ENCODE measurements at places on chromosomes 12 and 14. TPM values are rescaled to one million over a fixed set of nuclear protein-coding genes. Genes with fewer than 3 reads are reported as not detected.

DNA sequence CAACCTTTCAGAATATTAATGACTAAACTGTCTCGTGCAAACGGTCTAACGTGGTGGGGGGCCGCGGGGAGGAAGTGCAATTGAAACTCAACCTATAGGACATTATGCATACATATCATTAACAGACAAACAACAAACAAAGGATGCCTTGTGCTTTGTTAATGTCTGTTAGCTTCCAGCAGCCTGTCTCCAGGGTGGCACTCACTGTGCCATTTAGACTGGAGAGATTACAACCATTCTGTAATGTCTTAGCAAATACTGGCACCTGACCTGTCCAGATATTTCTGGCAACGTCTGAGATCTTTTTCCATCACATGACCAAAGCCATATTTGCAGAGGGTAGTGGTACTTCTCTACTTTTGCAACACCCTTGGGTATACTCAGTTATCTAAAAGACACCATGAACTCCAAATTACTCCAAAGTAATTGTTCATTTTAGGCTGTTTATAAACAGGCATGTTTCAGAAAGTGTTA lies 11.6 kb downstream of the BHLHE41 start:
- H3K36me3 ChIP-seq: no peaks in the 10 kb centered on the region
- no peak overlapping the region for H3K4me3 ChIP-seq
- no peak for DNase-seq
- no peak overlapping the region for H3K27ac ChIP-seq
- H3K27me3 ChIP-seq: peaks cover 7% of the 10 kb centered on the region

- no peak overlapping the region for H3K4me3 ChIP-seq
- DNase-seq: no peak
- H3K27me3 ChIP-seq: no peaks in the 10 kb centered on the region
- H3K36me3 ChIP-seq: no peaks in the 10 kb centered on the region
- no peaks in the 10 kb centered on the region for H3K4me1 ChIP-seq
- no peak overlapping the region for H3K27ac ChIP-seq
These were observed 53.6 kb downstream of the AKAP6 start for GRCh38 chr14:32382704-32383103.

NUMB gene
- total RNA-seq: 47.3 TPM

GRCh38 chr12:39441189-39441962 lies 1.5 kb downstream of the KIF21A start:
- no peak for DNase-seq
- peaks cover 13% of the 10 kb centered on the region for H3K4me1 ChIP-seq
- H3K27ac ChIP-seq: no peak overlapping the region
- no peaks in the 10 kb centered on the region for H3K27me3 ChIP-seq
- no peaks in the 10 kb centered on the region for H3K36me3 ChIP-seq

DNA sequence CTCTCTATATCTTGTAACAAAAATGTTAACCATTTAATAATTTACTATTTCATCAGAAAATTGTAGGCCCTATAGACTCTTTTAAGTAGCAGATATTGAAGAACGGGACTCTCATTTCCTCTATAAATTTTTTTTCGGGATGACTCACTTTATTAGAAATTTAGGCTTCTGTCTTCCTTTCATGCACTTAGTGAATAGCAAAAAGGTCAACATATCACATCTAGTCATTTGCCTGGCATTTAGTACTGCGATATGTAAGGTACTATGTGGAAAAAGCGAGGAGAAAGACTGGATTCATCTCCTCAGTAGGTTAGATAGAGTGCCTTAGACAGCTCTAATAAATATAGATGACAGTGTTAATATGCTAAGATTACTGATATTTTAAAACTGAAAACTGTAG lies 166.3 kb upstream of the PTPRQ start:
- H3K4me3 ChIP-seq: no peak overlapping the region
- no peaks in the 10 kb centered on the region for H3K36me3 ChIP-seq
- no peak for DNase-seq
- H3K27me3 ChIP-seq: no peaks in the 10 kb centered on the region
- no peak overlapping the region for H3K27ac ChIP-seq

- no peaks in the 10 kb centered on the region for H3K36me3 ChIP-seq
- no peak overlapping the region for H3K4me3 ChIP-seq
- no peak for DNase-seq
- H3K4me1 ChIP-seq: peaks cover 7% of the 10 kb centered on the region
These were observed 113.2 kb downstream of the RAD51B start for GRCh38 chr14:67932708-67933246.

DNA sequence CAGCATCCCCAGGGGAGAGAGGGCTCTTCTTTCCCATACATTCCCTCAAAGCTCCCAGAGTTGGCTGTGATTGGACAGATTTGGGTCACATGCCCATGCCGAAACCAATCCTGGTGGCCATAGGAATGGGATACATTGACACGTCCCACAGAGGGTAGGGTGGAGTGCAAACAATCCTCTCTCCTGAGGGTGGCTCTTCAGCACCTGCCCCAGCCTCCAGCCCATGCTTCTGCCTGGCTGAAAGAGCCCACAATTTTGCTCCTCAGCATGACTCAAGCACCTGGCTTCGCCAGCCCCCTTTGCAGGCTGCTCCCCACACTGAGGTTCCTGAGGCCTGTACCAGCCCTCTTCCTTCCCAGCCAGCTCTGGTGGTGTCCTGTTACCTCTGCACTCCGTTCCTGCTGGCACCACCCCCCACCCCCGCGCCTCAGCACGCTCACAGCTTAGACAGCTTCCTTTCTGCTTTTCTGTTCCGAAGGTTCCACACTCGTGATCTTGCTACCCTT lies 71.7 kb downstream of the CCDC92 start:
- no peak overlapping the region for H3K4me3 ChIP-seq
- no peaks in the 10 kb centered on the region for H3K36me3 ChIP-seq
- no peaks in the 10 kb centered on the region for H3K27me3 ChIP-seq
- DNase-seq: no peak
- no peak overlapping the region for H3K27ac ChIP-seq

DNA sequence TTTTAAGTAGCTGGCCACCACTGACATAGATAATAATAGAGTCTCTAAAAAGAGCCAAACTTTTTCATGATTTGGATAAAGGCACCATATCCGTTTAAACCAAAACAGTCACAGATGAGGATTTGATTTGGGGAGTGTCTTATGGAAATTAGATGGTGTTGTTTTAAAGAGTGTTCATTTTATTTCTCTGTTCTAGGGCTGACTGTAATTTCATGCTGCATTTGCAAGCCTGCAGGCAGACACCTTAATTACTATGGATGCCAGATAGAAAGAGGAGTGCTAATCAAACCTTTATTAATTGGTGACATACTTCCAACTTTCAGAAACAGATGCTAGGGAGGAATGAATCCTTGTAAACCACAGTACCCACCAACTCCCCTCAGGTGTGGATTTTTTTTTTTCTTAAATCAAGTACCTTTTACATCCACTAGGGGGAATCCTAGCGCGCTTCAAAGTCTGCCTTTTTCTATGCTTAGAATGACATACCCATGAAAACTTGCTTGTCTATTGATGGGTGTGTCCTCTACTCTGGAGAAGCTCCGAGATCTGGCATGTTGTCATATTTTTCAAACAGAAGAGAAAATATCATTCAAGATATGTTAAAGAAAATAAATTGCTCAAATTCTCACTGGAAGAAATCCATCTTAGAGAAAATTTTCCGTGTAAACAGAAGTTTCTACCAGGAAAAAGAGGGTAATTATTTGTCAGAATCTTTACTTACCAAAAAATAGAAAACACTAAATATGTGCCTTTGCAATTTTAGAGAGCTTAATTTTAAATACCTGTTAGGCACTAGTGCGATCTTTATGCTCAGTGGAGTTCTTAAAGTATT lies 14.2 kb upstream of the PLXNC1 start:
- peaks cover 3% of the 10 kb centered on the region for H3K4me1 ChIP-seq
- no peaks in the 10 kb centered on the region for H3K27me3 ChIP-seq
- H3K4me3 ChIP-seq: no peak overlapping the region
- no peak overlapping the region for H3K27ac ChIP-seq

CCDC177 gene
- total RNA-seq: not detected

DNA sequence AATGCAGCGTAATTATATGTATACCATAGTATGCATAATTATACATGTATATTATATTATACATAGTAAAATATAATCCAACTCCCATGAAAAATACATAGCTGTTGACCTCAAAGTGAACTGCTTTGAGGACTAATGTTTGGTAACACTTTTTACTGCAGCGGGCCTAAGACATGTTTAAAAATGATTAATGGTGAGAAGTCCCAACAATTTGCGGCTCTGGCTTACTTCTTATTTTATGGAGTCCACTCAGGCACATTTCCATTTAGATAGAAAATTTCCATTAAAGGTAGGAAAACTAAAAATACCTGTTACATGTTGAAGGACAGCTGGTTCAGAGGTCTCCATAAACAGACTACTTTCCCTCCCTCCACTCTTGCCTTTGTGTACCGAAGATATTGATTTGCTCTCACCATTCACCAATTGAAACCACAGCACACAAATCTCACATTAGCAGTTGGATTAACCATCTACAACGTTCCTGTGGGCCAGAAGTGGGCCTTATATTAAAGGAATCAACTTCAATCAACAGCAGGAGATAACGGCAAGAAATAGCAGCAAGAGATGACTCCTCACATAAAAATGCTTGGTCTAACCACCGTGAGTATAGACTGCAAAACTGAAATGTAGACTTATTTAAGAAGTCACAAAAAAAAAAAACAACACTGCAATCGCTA lies 14.1 kb upstream of the NT5DC3 start:
- no peak overlapping the region for H3K27ac ChIP-seq
- no peak for DNase-seq
- no peaks in the 10 kb centered on the region for H3K4me1 ChIP-seq
- no peak overlapping the region for H3K4me3 ChIP-seq
- H3K27me3 ChIP-seq: no peaks in the 10 kb centered on the region
- H3K36me3 ChIP-seq: no peaks in the 10 kb centered on the region

- H3K4me3 ChIP-seq: no peak overlapping the region
- no peaks in the 10 kb centered on the region for H3K36me3 ChIP-seq
- DNase-seq: no peak
- no peak overlapping the region for H3K27ac ChIP-seq
- H3K27me3 ChIP-seq: no peaks in the 10 kb centered on the region
- H3K4me1 ChIP-seq: no peaks in the 10 kb centered on the region
These were observed 354.4 kb downstream of the NAV3 start for GRCh38 chr12:78185109-78185508.

WNT5B gene
- not detected for total RNA-seq

- no peaks in the 10 kb centered on the region for H3K4me1 ChIP-seq
- H3K27me3 ChIP-seq: no peaks in the 10 kb centered on the region
These were observed 107.2 kb downstream of the ZFC3H1 start for GRCh38 chr12:71556448-71556847.

- no peaks in the 10 kb centered on the region for H3K27me3 ChIP-seq
- H3K27ac ChIP-seq: no peak overlapping the region
- H3K4me1 ChIP-seq: no peaks in the 10 kb centered on the region
- H3K36me3 ChIP-seq: peaks cover 22% of the 10 kb centered on the region
- no peak overlapping the region for H3K4me3 ChIP-seq
These were observed 93.6 kb upstream of the FERMT2 start for GRCh38 chr14:53044486-53044885.

FICD gene
- 12.3 TPM for total RNA-seq

DNA sequence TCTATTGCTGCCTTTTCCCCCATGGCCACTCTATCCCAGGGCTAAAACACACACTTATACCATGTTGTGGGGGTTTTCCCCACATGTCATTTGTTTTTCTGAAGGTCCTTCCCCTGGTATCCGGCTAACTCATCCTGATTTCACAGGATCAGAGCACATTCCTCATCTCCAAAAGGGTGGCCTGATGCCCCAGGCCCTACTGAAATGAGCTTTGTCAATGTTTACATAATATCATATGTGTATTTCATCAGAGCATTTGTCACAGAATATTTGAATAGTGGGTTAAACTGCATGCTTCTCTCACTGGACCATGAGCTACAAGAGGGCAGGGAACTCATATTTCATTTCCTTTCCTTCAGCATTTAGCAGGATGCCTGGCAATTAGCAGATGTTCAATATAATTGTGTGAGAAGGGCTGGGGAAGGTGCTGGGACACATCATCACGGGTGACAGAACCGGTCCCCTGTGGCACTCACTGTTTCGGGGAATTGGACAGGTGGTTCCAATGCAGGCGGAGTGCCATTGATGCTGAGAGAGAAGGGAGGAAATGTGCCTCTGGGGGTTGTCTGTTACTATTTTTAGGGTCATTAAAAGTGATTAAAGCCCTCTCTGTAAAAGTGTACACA lies 26.8 kb downstream of the EMP1 start:
- no peak overlapping the region for H3K27ac ChIP-seq
- H3K36me3 ChIP-seq: no peaks in the 10 kb centered on the region
- DNase-seq: no peak
- H3K4me3 ChIP-seq: no peak overlapping the region
- peaks cover 5% of the 10 kb centered on the region for H3K27me3 ChIP-seq

DNA sequence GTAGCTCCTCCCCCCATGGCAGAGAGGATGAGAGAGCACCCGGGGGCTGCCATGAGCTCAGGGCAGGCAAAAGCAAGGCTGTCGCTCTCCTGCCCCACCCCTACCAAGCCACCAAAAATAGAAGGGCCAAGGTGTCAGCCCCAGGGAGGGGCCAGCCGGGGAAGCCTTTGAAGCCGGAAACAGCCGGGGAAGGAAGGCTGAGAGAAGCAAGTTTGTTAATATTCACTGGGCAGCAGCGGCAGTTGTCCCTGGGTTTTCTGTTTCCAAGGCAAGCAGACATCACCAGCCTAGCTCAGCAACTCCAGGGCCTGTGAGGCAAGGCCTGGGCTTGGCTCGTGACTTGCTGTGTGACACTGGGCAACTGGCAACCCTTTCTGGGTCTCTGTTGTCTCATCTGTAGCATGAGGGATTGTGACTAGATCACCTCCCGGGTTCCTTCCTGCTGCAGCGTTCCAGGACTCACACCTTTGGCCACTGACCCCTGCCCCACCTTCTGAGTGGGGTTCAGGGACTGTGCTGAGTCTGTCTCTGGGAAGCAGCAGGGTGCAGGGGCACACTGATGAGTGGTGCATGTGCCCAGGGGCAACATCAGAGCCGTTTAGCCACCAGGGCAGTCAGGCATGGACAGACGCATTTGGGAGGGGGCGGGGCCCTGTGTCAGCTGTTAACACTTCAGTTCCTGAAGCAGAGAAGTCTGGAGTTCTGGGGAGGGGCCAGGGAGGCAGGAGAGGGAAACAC lies 24.3 kb downstream of the SYNDIG1L start:
- H3K36me3 ChIP-seq: no peaks in the 10 kb centered on the region
- H3K27me3 ChIP-seq: no peaks in the 10 kb centered on the region
- DNase-seq: peak; percentile 82
- H3K4me3 ChIP-seq: peak overlapping the region; percentile 13

HELB gene
- 69.0 TPM for total RNA-seq

DNA sequence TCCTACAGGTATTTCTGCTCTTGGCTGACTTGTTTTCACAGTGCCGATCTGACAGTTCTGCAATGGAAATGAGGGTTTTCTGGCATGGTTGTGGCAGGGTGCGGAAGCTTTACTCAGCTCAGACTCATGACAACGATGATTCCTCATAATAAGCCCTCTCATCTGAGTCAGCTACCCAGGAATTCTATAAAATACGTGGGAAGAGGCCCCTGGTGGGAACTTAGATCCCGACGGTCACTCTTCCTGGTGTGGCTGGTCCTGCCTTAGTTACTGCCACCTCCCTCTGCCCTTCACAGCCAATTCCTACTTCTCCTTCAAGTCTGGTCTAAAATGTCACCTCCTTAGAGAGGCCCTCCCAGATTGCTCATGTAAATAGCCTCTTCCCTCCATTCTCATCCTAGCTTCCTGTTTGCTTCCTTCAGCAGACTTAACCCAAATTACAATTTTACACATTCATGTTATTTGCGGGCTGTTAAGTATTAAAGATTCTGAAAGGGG lies 104.2 kb upstream of the MAP1LC3B2 start:
- no peak overlapping the region for H3K27ac ChIP-seq
- no peaks in the 10 kb centered on the region for H3K4me1 ChIP-seq
- no peaks in the 10 kb centered on the region for H3K27me3 ChIP-seq
- H3K36me3 ChIP-seq: no peaks in the 10 kb centered on the region
- DNase-seq: no peak
